SK-N-SH treated with all-trans-retinoic acid at 6 μM for 48 hours (cell line): ENCODE measurements at places on chromosomes 1 and 21.

GRCh38 chr1:116231752-116232151 is 120.6 kb downstream of the MAB21L3 start:
- no peak for ATAC-seq

GRCh38 chr1:115332813-115333608 is 5.0 kb downstream of the NGF start:
- no peak for ATAC-seq

- ATAC-seq: no peak; the same call in 2 of the 3 replicates
Observed at GRCh38 chr1:195903203-195903602, 705.0 kb downstream of the KCNT2 start.

GRCh38 chr1:246724731-246725095 is 504 bp downstream of the SCCPDH start:
- peak; percentile 82 for ATAC-seq

GRCh38 chr21:38765056-38765455 is 40.7 kb upstream of the ETS2 start:
- no peak for ATAC-seq

GRCh38 chr1:16392740-16393569 is 25.9 kb downstream of the SZRD1 start:
- ATAC-seq: no peak
